ENCODE measurements at places on chromosomes 12 and 14.

- no peak for DNase-seq
Measured at GRCh38 chr12:80241576-80242273, 142.4 kb downstream of the OTOGL start.

GRCh38 chr12:2264651-2265232 is 212.0 kb downstream of the CACNA1C start:
- no peak for DNase-seq

DNA sequence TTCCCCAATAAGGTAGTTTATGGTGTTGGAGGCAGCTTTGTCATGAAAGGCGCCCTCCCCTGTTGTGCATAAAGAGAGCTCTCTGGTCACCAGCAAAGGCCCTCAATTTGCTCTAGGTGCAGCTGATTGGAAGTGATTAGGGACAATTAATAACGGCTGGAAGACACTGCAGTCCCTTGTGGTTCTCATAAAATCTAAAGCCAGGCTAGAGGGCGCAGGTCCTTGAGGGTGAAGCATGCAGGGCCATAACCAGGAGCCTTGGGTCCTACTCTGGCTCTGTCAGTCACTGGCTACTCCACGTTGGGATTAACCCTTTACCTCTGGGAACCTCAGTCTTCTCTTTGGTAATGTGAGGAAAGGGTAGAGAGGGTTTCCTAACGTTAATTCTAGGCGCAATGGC is 1.9 kb downstream of the DAAM1 start:
- DNase-seq = no peak

GRCh38 chr14:87283547-87283946 is 709.4 kb downstream of the GALC start:
- no peak for DNase-seq
